ENCODE measurements at places on chromosomes 7 and 10. TPM values are rescaled to one million over a fixed set of nuclear protein-coding genes. Genes with fewer than 3 reads are reported as not detected.

DNA sequence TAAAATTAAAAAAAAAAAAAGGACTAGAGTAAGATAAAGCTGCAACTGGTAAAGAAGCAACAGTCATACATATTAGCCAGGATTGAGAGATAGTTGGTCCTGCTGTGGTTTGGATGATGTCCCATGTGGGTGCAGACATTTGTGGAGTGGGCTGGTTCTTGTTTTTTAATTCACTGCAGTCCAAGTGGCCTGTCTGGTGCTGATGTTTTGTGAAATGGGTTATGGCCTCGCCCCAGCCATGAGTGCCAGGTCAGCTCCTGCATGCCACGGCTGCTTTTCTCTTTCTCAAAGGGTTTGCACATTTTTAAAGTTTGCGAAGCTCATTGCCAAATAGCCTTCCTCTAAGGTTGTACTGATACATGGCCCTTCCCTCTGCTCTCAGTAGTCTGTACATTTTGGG lies 14.1 kb upstream of the BTBD16 start:
- H3K27me3 ChIP-seq = no peaks in the 10 kb centered on the region
- H3K4me1 ChIP-seq = no peaks in the 10 kb centered on the region
- H3K27ac ChIP-seq = no peak overlapping the region
- peaks cover 22% of the 10 kb centered on the region for H3K36me3 ChIP-seq

The ZNF32 gene
- total RNA-seq = 38.9 TPM

The IQUB gene
- total RNA-seq = 0.68 TPM

- H3K27ac ChIP-seq = no peak overlapping the region
- H3K4me1 ChIP-seq = no peaks in the 10 kb centered on the region
- no peak overlapping the region for H3K4me3 ChIP-seq
- no peaks in the 10 kb centered on the region for H3K27me3 ChIP-seq
- no peaks in the 10 kb centered on the region for H3K36me3 ChIP-seq
Measured at GRCh38 chr7:156527458-156527890, 113.1 kb upstream of the RNF32 start.

DNA sequence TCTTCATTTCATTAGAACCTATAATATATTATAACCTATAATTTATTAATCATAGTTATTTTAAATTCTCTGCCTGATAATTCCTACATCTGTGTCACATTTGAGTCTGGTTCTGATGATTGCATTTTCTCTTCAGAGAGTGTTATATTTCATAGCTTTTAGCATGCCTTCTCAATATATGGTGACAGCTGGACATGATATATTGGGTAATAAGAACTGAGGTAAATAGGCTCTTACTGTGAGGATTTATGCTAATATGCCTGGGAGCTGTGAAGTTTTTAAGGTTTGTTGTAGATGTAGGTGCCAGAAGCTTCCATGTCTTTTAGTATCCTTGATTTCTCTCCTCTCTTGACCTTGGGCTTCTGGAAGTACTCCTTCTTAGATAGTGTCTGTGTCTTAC lies 325.9 kb upstream of the SEMA3D start:
- no peaks in the 10 kb centered on the region for H3K27me3 ChIP-seq
- DNase-seq = no peak
- H3K4me3 ChIP-seq = no peak overlapping the region
- no peaks in the 10 kb centered on the region for H3K36me3 ChIP-seq

- H3K36me3 ChIP-seq = no peaks in the 10 kb centered on the region
- H3K27ac ChIP-seq = no peak overlapping the region
- no peaks in the 10 kb centered on the region for H3K4me1 ChIP-seq
- no peaks in the 10 kb centered on the region for H3K27me3 ChIP-seq
- no peak for DNase-seq
Measured at GRCh38 chr7:11343818-11344413, 370.2 kb downstream of the PHF14 start.

GRCh38 chr10:129927351-129928120 lies 36.5 kb downstream of the EBF3 start:
- no peak for DNase-seq
- no peak overlapping the region for H3K27ac ChIP-seq
- H3K4me3 ChIP-seq = no peak overlapping the region
- peaks cover 3% of the 10 kb centered on the region for H3K4me1 ChIP-seq
- no peaks in the 10 kb centered on the region for H3K27me3 ChIP-seq

The AGAP6 gene
- 2.9 TPM for total RNA-seq

The SCIN gene
- 0.85 TPM for total RNA-seq

The ITPRID1 gene
- total RNA-seq = not detected

DNA sequence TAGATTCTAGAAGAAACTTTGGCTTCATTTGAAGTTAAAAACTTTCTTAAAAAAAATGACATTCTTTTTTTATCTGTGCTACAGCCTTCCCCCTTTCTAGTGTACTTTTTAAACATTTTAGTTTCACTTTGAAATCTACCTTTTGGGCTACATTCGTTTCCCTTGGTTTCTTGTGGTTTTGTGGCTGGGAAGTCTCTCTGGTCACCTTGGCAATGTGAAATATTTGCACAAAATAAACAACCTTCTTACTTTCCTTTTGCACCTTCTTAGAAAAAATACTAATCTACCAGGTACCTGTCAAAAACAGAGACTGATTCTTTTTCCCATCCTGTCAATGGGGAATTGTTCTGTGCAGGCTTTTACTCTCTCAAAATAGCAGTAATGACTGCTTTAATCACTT lies 350.2 kb downstream of the GATA3 start:
- no peak for DNase-seq
- no peak overlapping the region for H3K4me3 ChIP-seq
- H3K27me3 ChIP-seq = no peaks in the 10 kb centered on the region
- H3K4me1 ChIP-seq = no peaks in the 10 kb centered on the region
- no peak overlapping the region for H3K27ac ChIP-seq

DNA sequence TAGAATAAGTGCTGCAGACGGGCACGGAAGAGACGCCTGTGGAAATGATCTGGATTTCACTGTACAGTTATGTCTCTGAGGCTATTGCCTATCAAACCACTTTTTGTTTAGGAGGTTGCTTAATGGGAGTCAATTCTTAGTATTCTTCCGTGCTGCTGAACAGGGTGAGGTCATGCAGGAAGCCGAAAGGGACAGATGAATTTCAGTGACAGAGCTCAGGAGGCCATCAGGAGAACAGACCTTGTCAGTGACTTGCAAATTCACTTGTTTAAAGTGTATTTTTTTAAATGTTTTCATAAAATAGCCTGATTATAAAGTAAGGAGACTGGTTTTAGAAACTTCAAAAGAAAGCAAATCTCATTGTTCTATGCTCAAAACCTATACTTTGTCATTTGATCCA lies 58.9 kb downstream of the XRCC2 start:
- no peak overlapping the region for H3K27ac ChIP-seq
- no peaks in the 10 kb centered on the region for H3K4me1 ChIP-seq

The INPP5A gene
- 78.1 TPM for total RNA-seq

- no peak for DNase-seq
- H3K36me3 ChIP-seq = no peaks in the 10 kb centered on the region
- H3K4me3 ChIP-seq = no peak overlapping the region
- no peaks in the 10 kb centered on the region for H3K4me1 ChIP-seq
Measured at GRCh38 chr10:51857305-51857704, 157.9 kb upstream of the CSTF2T start.

GRCh38 chr10:24723788-24724380 lies at the start of gene ARHGAP21:
Gene ARHGAP21, minus strand, starts transcription at chr10:24723887. Its CDS starts 1,988 bp downstream, at chr10:24721899.
- H3K27ac ChIP-seq = peak within 1 kb of the TSS; percentile 95
- peak within 1 kb of the TSS; percentile 80 for H3K4me3 ChIP-seq
- H3K27me3 ChIP-seq = no peaks in the 10 kb centered on the region
- H3K36me3 ChIP-seq = no peaks in the 10 kb centered on the region
- no peaks in the 10 kb centered on the region for H3K4me1 ChIP-seq

GRCh38 chr10:20598590-20598989 lies 298.5 kb downstream of the NEBL start:
- H3K4me1 ChIP-seq = peaks cover 28% of the 10 kb centered on the region
- DNase-seq = peak; percentile 39

DNA sequence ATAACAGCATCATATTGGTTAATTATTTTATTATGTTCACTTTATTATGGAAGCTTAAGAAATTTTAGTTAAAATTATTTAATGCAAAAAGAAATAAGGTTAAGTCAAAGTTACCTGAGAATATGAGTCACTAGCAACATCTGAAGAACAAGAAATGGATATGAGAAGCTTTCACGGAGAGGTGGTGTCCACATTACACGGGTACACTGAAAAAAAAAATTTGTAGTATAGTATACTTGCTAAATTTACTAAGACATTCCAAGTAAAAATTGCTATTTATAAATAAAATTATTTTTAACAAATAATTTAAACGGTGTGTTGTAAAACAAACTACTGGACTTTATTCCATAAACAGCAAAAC lies 63.9 kb downstream of the DPY19L1 start:
- H3K36me3 ChIP-seq = no peaks in the 10 kb centered on the region
- H3K27ac ChIP-seq = no peak overlapping the region
- H3K4me1 ChIP-seq = no peaks in the 10 kb centered on the region
- no peak overlapping the region for H3K4me3 ChIP-seq
- no peaks in the 10 kb centered on the region for H3K27me3 ChIP-seq

The TRDMT1 gene
- 2.9 TPM for total RNA-seq

The GPR37 gene
- total RNA-seq = not detected

- no peaks in the 10 kb centered on the region for H3K36me3 ChIP-seq
- DNase-seq = no peak
- no peak overlapping the region for H3K4me3 ChIP-seq
- H3K27me3 ChIP-seq = no peaks in the 10 kb centered on the region
- no peak overlapping the region for H3K27ac ChIP-seq
- no peaks in the 10 kb centered on the region for H3K4me1 ChIP-seq
Measured at GRCh38 chr7:17994079-17994850, 33.4 kb downstream of the PRPS1L1 start.

The CYP2W1 gene
- total RNA-seq = not detected

DNA sequence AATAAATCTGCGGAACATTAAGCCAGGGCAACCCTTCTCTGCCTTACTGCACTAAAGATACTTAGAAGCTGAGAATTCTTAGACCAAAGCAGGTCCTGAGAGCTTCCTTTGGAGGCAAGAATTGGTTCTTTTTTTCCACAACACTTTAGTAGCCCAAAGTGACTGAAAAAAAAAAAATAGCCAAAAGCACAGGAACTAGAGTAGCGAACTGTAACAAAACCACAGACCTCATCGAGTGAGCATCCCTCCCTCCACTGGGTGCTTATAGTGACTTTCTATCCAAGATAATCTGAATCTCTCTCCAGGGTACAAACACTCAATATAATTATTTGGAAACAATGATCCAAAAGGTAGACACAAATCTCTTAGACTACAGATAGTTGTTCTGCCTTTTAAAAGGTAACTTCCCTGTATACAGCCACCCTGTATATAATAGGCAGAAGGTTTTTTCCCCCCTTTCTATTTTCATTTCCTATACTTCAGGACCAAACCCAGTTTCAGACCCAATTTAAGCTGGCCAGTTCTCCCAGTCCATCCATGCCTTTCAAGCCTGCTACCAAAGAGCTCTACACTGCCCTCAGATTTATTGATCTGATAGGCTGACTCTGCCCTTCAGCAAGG lies 31.6 kb upstream of the KCNIP2 start:
- no peak overlapping the region for H3K4me3 ChIP-seq
- DNase-seq = no peak
- no peaks in the 10 kb centered on the region for H3K27me3 ChIP-seq
- peaks cover 13% of the 10 kb centered on the region for H3K36me3 ChIP-seq

The CUBN gene
- total RNA-seq = 0.51 TPM

- DNase-seq = no peak
- no peak overlapping the region for H3K4me3 ChIP-seq
- no peak overlapping the region for H3K27ac ChIP-seq
- no peaks in the 10 kb centered on the region for H3K27me3 ChIP-seq
- H3K4me1 ChIP-seq = peaks cover 9% of the 10 kb centered on the region
- H3K36me3 ChIP-seq = no peaks in the 10 kb centered on the region
Measured at GRCh38 chr10:88927416-88927690, 25.2 kb downstream of the ACTA2 start.

The RPEL1 gene
- total RNA-seq = not detected

The FLNC gene
- 3,687 TPM for total RNA-seq

DNA sequence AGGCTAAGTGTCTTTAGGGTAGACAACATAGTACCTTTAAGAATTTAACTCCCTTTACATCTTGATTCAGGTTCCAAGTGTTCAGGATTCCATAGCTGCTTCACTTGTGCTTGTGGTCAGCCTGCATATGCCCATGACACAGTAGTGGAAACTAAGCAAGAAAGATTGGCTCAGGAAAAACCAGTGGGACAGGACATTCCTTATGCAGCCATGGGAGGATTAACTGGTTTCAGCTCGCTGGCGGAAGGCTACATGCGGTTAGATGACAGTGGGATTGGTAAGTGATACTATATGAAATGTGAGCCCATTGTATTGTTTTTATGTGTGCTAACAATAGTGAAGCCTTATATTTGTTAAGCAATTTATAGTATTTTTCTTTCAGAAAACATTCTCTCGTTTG lies 11.3 kb downstream of the FAM221A start:
- no peak overlapping the region for H3K4me3 ChIP-seq
- no peaks in the 10 kb centered on the region for H3K4me1 ChIP-seq
- no peaks in the 10 kb centered on the region for H3K27me3 ChIP-seq

DNA sequence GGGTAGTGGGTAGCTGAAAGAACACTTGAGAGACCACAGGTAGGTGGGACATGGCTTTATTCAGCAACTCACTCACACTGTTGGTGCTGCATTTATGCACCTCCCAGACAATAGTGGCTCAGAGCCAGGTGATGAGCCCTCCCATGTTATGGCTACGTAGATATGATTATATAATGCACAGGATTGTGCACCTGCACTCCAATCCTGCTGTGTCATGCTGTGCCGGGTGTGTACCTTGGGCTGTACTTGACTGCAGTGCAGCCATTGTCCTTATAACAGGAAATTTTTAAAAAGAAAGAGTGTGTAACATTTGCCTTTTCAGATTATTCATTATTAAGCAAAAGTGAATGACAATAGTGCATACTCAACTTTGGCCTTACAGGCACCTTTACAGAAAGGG lies 366.1 kb upstream of the BMPER start:
- H3K4me1 ChIP-seq = no peaks in the 10 kb centered on the region
- no peak overlapping the region for H3K4me3 ChIP-seq
- no peak for DNase-seq
- no peaks in the 10 kb centered on the region for H3K36me3 ChIP-seq
- no peak overlapping the region for H3K27ac ChIP-seq
- no peaks in the 10 kb centered on the region for H3K27me3 ChIP-seq

DNA sequence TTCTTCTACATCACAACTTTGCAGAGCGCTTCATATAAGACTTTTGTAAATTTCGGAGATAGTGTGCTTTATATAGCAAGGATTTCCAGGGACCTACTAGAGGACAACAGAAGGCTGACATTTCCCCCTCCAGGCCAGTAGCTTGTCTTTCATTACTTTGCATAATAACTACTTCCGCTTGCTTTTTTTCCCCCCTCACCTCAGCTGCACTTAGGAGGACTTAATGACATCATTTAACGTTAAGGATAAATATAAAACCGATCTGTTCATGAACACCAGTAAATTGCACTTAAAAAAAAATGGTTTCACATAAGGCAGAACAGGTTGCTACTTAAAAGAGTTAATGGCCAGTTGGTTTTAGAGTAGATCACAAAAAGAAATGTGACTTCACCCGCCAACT lies 172.3 kb downstream of the AUTS2 start:
- no peaks in the 10 kb centered on the region for H3K27me3 ChIP-seq
- H3K4me3 ChIP-seq = no peak overlapping the region
- peaks cover 17% of the 10 kb centered on the region for H3K4me1 ChIP-seq
- H3K36me3 ChIP-seq = no peaks in the 10 kb centered on the region

Measured in heart left ventricle (tissue), 16 donors.